Brain (organoid and tissue), 16 donors: ENCODE measurements at places on chromosomes 7 and 10.

DNA sequence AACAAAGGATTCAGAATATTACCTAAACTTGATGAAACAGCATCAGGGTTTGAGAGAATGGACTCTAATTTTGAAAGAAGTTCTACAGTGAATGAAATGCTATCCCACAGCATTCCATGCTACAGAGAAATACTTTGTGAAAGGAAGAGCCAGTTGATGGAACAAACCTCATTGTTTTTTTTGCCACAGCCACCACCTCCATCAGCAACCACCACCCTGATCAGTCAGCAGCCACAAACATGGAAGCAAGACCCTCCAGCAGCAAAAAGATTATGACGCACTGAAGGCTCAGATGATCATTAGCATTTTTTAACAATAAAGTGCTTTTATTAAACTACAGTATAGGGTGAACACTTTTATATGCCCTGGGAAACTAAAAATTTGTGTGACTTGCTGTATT is 98.7 kb downstream of the LRRC4 start:
- no peak for DNase-seq

GRCh38 chr10:11901454-11901832 is 78.3 kb downstream of the PROSER2 start:
- no peak for DNase-seq

DNA sequence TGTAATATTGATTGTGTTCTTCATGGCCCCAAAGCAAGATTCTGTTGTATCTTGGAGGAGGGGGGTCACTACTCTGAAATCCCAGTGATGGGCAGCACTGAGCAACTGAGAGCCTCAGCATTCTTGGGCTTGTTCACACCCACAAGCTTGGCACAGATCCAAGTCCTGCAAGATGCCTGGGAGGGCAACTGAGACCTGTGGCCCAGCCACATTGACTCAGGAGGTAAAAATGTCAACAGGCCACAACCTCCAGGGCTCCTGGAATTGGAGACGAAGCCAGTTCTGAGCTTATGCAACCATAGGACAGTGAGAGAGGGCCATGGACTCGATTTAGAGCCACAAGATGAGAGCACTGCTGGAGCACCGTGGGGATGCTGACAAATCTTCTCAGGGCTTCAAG is 3.1 kb upstream of the DOCK1 start:
- DNase-seq: no peak

DNA sequence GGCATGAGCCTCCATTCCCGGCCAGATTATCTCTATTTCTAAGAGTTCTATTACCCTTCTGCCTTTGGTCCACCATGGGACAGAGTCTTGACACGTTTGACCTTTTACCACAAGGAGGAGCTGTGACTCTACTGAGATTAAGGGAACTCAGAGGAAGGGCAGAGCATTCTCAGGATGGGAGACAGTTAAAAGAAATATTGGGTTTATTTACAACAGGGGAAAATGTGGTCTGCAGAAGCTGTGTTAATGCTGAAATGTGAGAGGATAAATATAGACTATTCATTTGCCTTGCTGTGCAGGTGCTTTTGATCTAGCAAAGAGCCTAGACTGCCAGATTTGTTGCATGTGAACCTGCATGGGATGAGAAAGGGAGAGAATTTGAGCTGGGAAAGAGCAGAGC is 45.8 kb upstream of the PRSS58 start:
- no peak for DNase-seq

- DNase-seq: no peak
These were observed 445 bp upstream of the PVRIG start for GRCh38 chr7:100219271-100219737.

- DNase-seq: no peak
These were observed 108.0 kb downstream of the MAD1L1 start for GRCh38 chr7:2124604-2125345.

- no peak for DNase-seq
These were observed 81.3 kb upstream of the SFMBT2 start for GRCh38 chr10:7491949-7492659.

GRCh38 chr7:139106959-139107358 is 2.6 kb downstream of the ZC3HAV1 start:
- DNase-seq: no peak

- DNase-seq: no peak
These were observed 63.3 kb downstream of the ZMIZ1 start for GRCh38 chr10:79131836-79132631.

DNA sequence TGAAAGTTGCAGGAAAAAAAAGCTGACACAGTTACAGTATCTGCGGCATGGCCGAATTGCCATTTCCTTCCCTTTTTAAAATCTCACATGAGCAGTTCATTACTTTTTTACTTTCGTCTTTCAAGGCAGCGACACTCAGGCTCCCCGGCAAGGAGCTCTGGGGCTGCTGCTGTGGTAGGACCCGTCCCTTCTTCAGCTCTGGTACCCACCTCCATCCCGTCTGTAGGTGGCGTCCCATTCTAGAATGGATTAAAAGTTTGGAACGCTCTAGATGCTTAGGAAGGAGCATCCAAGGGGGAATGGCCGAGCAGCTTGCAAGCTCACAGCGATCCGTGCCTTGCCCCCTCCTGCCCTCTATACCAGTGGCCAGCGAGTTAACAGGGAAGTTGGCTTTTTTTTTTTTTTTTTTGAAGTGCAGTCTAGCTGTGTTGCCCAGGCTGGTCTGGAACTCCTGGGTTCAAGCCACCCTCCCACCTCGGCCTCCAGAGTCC is 22.8 kb upstream of the TTYH3 start:
- DNase-seq: peak; percentile 39

DNA sequence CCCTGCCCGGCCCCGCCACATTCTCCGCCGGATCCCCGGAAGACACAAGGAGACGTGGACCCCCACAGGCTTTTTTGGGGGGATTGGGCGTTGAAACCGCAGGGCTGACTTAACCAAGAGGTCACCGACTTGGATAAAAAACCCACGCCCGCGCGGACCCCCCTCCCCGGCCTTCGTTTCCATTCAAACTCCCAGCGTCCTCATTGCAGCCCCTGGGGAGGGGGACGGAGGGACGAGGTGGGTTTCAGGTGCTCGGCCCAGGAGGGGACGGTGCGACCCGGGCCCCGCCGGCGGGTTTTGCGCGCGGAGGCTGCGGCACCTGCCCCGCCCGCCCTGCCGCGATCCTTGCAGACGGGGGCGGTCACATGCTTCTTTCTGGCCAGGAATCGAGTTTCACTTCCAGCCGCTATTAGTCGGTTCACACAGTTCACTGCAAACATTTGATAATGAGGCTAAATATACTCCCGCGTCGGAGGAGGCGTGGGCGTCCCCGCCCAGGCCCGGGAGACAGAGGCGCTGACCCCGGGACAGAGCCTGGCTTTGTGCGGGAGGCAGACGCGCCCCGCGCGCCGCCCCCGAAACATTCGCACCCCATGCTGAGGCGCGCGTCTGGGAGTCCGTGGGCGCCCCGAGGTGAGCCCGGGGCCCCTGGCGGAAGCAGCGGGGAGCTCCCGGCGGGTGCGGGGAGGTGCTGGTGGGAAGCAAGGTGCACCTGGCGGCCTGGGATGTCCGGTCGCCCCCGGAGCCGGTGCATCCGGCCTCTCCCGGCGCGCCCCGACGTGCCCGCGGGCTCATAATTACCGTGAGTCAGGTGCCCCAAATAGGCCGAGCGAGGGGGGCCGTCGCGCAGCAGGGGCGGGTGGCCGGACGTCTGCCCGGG is 2.7 kb upstream of the PDGFA start:
- peak; percentile 42 for DNase-seq
